NCI-H510A treated with DMSO at 0.1 percent for 48 hours (cell line): ENCODE measurements at places on chromosomes 7 and 10.

DNA sequence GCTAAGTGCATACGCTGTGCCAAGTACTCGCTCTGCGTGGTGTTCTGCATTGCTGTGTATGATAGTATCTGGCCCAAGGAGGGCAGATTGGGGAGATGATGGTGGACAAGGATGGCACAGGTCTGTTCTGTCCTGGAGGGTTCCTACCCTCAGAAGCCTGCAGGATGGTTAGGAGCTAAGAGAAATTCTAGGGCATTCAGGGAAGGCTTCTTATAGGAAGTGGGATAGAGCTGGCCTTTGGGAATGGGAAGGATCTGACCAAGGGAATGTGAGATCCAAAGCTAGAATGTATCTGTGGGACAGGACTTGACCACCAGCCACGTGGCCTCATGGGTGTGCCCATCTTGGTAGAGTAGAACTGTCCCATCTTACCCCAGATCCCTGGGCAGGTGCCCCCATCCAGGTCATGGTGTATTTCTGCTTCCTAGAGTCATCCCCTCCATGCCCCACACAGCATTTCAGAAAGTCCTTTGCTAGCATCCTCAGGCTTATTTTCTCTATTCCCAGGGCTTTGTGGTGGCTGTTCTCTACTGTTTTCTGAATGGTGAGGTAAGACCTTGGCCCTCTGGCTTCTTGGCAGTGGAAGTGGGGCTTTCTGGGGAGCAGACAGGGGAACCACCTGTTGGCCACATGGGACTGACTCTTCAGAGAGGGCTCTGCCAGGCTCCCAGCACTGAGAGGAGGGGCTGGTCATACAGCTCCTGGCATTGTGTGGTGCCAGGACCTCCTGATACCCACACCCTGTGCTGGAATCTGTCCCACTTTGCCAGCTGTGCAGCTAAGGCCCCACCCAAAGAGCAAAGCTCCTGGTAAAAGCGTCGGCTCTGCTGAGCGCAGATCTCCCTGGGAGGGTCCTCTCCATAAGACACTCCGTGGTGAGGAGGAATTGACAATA lies 52.5 kb downstream of the ADCYAP1R1 start:
- no peak for DNase-seq

GRCh38 chr7:5559576-5560240 lies 136.1 kb upstream of the TNRC18 start:
- no peak for DNase-seq

GRCh38 chr10:29224631-29225030 lies 64.2 kb upstream of the LYZL1 start:
- no peak for DNase-seq

- DNase-seq: no peak
These were observed 38.1 kb upstream of the XPNPEP1 start for GRCh38 chr10:109961174-109962001.

DNA sequence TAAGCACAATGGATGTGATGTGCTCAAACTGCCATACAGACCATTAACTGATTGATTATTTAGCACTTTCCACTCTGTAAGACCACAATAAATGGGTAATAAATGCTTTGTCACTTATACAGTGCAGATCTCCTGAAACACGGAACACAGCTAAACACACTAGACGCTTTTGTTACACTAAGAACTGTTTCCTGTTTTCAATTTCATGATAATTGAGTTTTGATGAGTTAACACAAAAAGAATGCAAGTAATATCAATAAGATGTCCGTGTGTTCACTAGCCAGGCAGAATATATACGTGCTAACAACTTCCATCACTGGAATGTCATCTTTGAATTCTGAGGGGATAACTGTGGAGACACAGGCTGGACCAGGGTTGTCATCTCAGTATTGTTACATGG lies 178.8 kb downstream of the SKAP2 start:
- DNase-seq: no peak

GRCh38 chr7:40346554-40346953 lies 211.7 kb downstream of the SUGCT start:
- DNase-seq: no peak

DNA sequence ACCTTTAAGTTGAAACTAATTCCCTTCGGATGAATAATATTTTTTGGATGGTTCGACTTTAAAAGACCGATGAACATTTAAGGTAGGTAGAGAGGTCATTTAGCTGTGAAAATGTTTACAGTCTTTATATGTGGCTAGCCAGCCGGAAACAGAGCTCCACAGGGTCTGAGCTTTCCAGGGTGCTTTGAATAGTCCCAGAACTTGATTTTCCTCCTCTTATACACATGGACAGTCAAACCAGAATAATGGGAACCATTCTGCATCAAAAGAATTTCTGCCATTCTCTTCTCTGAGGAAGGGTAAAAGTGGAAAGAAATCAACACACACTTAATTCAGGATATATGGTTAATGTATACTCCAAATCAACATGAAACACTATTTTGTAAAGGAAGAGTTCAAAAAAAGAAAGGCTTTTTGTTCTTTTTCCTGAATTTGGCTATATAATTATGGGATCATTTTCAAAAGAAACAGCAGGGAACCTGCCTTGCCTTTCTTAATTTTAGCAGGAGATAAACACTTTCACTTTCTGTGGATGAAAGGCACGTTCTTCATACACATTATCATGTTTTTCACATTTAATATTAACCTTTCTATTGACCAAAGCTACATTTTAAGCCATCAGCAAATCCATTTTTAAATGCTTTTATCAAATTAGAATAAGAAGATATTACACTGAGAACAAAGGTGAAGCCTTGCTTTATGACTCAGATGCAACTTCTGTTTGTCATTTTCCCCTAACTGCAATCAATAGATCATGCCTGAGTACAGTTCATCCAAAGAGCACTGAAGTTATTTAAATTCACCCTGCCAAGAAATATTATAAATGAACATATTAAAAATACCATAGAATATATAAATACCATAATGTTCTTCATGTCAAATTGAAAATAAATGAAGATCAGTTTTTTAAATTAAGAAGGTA lies 307.3 kb downstream of the THSD7A start:
- DNase-seq: no peak

DNA sequence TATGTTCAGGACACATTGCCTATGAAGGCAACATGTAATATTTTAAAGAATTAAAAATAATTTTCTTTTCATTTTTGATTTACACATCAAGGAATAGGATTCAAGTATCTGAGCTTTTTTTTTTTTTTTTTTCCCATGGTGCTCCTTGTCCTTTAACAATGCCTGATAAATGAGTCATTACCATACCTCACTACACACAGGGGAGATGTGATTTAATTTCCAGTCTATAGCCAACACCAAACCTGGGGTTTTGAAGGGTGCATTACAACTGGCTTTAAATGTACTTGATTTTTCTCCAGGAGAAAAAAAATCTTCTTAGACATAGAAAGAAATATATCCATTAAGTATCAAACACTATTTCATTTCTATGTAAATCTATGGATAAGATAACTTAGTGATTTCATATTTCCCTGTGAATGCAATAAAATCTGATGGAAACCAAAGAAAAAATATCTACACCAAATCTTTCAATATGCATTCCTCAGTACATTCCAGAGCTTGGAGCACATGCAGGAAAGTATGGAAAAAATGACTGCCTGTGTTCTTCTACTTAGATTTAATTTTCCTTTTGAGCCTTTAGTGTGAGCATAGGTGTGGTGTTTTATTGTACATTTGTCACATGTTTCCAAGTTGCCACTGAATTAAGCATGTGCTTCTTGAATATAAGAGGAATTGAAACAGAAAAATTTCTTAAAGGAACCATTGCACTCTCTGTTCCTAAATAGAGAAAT lies 204.8 kb upstream of the MEOX2 start:
- DNase-seq: no peak

GRCh38 chr7:94700926-94701554 lies 45.1 kb upstream of the SGCE start:
- DNase-seq: no peak

DNA sequence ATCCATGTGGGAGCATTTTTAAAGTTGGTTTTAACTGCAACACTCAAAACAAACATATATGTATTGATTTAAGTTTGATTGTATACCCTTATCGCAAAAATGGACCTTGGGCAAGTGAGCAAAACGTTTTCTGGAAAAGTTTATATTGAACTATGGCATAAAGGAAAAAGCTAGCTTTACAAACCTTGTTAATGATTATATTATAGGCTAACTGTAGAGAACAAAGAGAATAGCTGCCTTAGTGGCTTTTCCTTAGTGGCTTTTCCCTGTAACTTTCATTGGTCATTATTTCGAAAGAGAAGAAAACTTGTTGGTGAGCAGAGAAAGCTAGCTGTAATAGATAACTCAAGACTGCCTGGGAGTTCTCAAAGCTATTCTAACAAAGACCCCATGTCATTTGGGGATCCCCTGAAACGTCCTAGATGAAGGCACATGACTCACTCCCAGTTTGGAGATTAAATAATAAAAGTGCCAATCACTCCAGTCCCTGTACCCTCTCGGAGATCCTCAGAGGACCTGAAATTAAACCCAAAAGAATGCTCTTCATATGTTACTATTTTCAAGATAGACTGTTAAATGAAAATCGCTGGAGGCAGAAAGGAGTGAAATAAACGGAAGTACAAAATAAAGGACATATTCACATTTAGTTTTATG lies 92.1 kb downstream of the SRI start:
- DNase-seq: no peak

- DNase-seq: no peak
These were observed 548.7 kb upstream of the GALNT17 start for GRCh38 chr7:70582927-70583895.

GRCh38 chr10:117254338-117254737 lies 13.4 kb downstream of the SLC18A2 start:
- no peak for DNase-seq

DNA sequence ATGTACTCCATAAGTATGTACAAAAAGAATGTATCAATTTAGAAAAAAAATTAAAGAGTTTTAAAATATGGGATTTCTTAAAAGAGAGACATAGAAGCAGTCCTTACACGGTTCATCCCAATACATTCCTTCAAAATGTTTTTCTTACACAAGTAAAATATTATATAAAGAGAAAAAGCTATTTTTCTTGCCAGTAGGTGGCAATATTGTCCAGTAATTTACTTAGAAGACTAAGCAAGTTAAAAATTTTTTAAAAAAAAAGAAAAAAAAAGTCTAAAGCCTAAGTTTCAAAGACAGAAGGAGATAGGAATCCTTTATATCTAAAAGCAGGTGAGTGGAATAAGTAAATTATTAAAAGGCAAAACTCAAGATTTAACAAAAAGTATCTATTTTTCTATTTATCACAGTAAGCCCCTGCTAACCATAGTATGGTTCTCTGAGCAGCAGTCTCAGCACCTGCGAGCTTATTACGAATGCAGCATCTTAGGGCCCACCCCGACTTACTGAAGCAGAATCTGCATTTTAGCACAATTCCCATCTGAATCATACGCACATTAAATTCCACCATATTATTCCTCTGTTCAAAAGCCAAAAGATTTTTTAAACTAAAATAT lies 240.6 kb downstream of the DGKI start:
- peak; percentile 17 for DNase-seq

- peak; percentile 45 for DNase-seq
These were observed at the start of gene SVIL for GRCh38 chr10:29634764-29635625. SVIL (minus strand) TSS chr10:29634971; CDS start chr10:29555058, 79,913 bp downstream.

DNA sequence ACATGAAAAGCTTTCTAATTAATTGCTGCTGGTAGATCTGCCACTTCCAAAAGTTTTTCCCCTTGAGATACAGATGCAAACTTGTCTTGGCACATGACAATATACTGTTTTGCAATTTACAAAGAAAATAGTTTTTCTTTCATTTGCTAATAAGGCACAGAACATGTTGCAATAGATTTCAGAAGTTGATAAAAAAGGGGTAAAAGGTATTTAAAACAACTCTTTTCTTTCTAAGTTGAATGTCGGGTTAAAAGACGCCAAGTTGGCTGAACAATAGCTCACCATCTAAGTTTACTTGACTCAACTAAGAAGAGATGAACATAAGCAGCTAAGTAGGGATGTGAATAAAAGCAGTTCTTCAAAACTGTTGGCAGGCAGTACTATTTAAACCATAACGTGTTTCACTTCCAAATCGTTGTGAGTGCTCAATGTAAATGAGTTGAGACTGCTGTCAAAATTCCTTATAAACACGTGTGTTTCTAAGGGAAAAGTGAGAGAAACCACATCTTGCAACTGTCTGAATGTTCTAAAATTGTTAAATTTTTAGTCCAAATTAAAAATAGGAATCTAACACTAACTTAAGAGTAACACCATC lies 14.5 kb upstream of the THSD7A start:
- no peak for DNase-seq

- no peak for DNase-seq
These were observed 210.9 kb downstream of the INHBA start for GRCh38 chr7:41491883-41492471.

GRCh38 chr10:87518937-87519336 lies 14.2 kb downstream of the MINPP1 start:
- DNase-seq: no peak

DNA sequence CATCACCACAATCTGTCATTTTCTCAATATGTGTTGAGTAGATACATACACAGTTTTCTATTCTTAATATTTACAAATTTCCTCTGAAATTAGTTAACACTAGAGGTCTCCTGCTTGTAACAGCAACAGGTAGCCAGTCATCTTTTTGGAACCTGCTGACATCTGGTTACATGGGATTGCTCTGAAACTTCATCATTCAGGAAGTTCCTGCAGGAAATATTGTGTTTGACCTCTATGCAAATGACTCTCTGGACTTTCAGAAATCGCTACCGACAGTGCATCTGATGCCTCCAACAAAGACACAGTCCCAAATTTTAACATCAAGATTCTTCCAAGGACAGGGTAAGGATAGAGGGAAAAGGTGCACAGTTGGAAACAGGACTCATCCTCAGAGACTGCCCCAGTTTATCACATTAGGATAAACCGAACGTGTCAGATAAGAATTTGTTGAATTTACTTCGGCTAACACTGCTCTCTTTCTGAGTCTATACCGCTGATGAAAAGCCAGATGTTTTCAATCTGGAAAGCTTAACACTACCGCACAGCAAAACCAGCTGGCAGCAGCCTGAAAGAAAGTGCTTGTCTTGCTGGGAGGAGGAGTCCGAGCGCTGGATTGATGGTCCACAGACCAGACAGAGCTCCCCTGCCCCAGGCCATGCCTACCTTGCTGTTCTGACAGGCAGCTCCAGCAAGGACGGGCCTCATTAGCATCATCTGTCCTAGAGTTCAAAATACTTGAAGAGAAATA lies 633.4 kb downstream of the PARD3 start:
- no peak for DNase-seq

GRCh38 chr7:158391141-158391540 lies 196.5 kb downstream of the PTPRN2 start:
- DNase-seq: no peak

DNA sequence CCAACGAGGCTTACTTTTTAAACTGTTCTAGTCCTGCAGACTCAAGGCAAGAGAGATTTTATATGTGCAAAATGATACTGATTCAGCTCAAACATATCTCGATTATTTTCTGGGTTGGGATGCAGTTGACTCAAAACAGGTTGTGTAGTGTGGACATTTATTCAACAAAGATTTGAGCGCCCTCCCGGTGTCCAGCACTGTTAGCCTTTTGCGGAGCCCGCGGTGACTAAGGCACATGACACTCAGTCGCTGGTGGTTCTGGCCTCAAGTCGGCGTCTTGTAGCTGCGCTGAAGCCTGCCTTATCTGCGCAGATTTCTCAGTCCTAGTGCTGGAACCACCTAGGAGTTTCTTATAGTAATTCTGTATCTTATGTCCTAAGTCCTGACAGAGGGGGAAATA lies 938 bp upstream of the CADPS2 start:
- DNase-seq: peak; percentile 33

- DNase-seq: no peak
These were observed 146.0 kb upstream of the STEAP4 start for GRCh38 chr7:88452646-88453045.
